ENCODE measurements at places on chromosomes 2 and 18.

GRCh38 chr2:170742896-170743529 is 27.2 kb upstream of the ERICH2 start:
- DNase-seq: no peak

DNA sequence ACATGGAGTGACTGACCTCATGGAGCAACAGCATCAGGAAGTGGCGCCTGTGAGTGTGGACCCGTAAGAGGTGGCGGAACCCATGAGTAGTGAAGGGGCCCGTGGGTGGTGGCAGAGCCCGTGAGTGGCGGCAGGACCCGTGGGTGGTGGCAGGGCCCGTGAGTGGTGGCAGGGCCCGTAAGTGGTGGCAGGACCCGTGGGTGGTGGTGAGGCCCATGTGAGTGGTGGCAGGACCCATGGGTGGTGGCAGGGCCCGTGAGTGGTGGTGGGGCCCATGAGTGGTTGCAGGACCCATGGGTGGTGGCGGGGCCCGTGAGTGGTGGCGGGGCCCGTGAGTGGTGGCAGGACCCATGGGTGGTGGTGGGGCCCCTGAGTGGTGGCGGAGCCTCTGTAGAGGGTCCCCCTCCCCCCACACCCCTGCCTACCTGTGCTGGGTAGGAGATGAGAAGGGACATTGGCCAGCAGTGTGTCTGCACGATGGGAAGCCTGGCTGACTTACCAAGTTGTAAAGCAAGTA is 407.7 kb upstream of the SALL3 start:
- DNase-seq: no peak

DNA sequence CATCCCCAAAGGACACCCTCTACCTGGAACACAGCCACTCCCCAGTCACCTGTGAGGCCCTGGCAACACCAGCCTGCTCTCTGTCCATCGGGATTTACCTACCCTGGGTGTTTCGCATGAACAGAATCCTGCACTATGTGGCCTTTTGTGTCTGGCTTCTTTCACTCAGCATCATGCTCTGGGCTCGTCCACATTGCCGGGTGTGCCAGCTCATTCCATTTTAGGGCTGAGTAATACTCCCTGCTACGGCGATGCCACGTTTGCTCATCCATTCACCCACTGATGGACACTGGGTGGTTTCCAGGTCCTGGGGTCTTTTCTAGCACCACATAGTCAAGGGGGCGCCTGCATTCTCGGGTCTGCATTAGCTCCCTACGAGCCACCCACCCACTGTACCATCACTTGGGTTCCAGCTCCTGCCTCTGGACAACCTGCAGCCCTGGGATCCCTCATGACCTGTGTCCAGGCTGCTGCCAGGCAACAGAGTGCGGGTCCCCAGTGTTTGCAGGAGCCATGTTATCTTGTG is 22.0 kb downstream of the KCNF1 start:
- DNase-seq: no peak

- DNase-seq: no peak
These were observed 291.3 kb upstream of the TANK start for GRCh38 chr2:160868891-160869290.

- DNase-seq: peak; percentile 90
These were observed 10.7 kb downstream of the RBM43 start for GRCh38 chr2:151251012-151251411.

DNA sequence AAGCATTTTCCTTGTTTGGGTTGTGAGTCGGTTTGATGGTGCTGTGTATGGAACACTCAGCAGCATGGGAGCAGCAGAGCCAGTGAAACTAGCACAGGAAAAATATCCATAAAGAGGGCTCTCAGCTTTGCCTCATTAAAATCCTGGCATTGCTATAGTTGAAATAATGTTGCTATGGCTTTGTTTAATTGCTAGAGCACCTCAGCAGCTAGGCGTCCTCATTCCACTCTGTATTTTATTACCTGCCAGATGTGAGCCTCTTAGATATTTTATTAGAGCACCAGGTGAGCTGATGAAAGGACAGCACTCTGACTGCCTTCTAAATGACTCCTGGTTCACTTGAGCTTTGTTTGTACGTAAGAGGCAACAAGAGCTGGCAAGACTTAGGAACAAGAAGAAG is 232.4 kb downstream of the MTX2 start:
- no peak for DNase-seq

DNA sequence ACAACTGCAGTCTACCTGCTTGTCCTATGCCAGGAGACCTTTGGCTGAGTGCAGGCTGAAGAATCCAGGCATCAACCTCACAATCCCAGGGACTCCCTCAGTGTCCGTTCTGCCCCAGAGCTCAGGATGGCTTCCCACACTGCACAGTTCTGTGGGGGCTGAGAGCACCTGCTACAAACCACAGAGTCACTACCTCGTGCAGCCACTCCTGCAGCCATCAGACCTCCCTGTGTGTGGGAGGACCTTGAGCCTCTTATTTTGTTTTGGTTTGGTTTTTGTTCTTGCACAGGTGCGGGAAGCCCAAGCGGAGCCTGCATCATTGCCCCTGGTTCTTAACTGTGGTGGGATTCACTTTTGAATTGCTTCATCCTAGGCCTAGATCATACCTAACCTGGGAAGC is 31.0 kb downstream of the NAT8 start:
- no peak for DNase-seq

- DNase-seq: no peak
These were observed 439.1 kb downstream of the GRB14 start for GRCh38 chr2:164182116-164182627.

DNA sequence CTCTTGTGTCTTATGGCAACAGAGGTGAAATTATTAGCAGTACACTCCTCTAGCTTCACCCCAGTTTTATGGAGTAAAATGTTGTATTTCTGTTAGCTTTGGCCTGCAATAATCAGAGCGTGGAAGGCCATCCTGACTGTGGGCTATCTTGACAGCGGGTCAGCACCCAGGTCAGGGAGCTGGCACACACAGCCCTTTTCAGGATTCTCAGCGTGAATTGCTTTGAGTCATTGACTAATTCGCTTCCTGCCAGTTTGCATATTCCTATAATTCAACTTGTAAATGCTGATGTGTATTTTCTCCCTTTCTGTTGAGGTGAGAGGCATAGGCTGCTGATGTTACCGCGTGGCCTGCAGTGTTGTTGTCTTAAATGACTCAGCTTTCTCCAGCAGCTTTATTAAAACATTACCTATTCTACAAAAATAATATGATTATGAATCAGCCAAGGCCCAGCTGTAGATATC is 109.6 kb upstream of the EML6 start:
- peak; percentile 70 for DNase-seq

DNA sequence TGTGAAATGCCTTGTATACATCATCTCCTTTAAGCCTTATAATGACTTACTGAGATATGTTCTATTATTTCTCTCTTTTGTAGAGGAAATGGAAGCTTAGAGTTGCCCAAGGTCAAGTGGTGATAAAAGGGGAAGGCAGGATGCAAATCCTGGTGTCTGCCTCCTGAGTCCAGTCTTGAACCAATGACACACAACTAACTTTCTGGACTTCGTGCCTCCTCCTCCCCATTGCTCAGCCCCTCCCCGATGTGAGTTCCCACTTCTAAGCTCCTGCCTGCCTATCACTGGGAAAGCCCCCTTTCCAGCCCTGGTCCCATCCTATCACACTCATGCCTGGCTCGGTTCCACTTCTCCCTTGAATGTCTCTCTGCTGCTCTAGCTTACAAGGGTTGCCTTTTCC is 6.9 kb upstream of the CTIF start:
- no peak for DNase-seq

- peak; percentile 54 for DNase-seq
These were observed 19.6 kb upstream of the RPIA start for GRCh38 chr2:88671786-88672427.

GRCh38 chr2:240518981-240519380 is 38.8 kb downstream of the ANKMY1 start:
- no peak for DNase-seq

GRCh38 chr2:71923143-71923525 is 224.5 kb downstream of the CYP26B1 start:
- peak; percentile 96 for DNase-seq

GRCh38 chr2:110873056-110873502 is 140.7 kb downstream of the ACOXL start:
- DNase-seq: no peak

DNA sequence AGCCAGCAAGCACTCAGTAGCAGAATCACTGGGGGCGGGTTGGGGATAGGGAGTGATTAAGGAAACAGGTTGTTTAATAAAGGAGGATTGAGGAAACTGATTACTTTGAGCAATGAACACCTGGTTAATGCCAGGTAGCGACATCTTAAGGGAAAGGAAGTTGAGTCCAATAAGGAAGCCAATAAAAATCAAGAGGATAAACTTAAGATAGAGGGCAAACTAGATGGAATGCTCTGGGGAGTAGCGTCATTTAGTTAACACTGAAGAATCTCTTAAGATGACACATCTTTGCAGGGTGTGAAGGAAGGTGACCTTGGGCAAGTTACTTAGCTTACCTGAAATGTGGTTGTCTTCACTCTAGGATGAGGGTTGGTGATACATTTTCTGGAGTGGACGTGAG is 242.7 kb downstream of the PRKCE start:
- no peak for DNase-seq

DNA sequence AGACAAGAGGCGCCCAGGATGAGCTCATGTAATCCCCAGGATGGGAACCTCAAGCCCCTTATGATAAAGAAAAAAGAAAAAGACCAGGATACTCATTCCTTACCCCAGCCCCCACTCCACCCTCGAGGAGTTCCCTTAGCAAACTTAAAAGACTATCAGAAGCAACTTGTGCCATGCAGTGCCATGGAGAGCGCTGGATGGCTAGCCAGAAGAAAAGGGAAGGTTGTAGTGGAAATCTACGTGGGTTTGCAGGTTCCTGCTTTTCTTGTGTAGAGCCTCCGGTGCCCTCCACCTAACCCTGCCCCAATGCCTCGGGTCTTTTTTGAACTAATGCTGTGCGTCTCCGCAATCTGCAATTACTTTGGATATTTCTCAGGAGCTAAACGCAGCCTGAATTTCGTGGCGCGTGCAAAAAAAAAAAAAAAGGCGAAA is 16.2 kb upstream of the BCL11A start:
- no peak for DNase-seq

DNA sequence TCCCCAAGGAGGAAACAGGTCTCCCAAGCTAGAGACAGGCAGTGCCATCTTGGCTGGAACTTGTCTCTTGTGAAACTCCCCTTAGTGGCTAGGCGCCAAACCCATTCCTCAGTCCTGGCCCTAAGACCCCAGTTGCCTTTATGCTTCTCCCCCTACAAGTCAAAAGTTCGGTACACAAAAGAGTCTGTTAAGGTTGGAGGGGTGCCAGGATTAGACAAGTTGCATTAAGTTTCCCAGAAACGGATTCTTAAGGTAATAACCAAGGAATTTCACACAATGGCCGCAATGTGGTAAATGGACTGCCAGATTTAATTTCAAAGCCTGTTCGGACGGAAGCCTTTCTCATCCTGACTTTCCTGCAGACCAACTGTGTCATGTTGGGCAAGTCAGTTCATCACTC is 80.7 kb downstream of the CCBE1 start:
- peak; percentile 63 for DNase-seq

DNA sequence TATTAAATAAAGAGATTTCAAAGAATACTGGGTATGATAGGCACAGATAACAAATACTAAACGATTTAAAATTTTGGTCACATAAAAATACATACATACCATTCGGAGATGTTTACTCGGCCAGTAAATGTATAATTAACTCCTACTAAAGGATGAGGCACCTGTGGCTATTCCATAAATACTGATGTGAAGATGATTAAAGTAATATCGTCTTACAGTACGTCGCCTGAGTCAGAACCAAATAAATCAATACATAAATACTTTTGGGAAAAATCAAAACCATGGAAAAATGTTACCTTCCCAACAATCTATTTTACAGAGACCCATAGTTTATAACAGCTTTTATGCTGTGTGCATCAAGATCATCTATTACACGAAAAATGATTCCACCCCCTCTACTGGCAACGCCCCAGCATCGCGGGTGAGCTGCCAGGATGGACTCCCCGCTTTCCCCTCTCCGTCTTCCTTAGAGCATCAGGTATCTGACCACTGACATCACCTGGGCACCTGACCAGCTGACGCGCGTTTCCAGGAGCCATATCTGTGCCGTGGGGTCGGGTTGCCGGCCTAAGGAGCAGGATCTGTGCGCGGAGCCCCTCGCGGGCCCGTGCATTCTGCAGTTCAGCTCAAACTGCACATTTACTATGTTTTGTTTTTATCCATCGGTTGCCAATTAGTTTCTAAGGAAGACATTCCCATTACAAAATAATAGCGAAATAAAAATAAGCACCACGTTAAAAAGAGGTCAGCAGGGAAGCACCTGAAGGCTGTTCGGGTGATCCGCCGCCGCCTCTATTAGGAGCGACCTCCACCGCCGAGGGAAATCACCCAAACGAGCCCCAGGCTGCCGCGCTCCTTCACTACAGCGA is 901 bp downstream of the ICA1L start:
- DNase-seq: peak; percentile 57

DNA sequence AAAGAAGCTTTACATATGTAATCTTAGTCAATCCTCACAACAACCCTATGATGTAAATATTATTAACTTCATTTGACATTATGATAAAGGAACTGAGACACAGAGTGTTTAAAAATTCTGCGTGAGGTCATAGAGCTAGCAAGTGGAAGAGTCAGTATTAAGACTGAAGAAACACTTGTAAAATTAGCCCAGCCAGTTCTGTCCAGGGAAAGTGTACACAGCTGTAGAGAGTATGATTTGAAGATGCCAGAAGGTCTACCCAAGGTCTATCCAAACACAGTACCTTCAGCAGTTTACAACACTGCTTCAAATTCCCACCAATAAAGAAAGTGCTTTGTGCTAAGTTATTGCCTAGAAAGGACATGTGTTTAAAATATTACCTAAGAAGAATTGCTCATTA is 51.7 kb upstream of the ITPRID2 start:
- DNase-seq: no peak

DNA sequence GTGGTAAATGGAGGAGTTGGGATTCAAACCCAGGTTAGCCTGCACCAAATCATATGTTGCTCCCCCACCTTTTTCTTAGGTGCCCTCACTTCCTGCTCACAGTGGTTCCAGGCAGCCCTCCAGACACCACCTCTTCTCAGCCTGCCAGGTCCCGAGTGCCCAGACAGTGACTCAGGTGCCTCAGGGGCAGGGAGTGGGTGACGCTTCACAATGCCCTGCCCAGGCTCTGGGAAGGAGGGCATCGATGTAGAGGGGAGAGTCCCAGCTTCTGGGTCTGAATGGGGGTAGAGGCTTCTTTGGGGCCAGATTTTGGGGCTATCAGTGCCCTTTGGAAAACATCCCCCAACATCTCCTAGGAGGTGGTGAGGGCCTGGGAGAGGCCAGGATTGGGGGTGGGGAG is 5.2 kb upstream of the DNAJB2 start:
- no peak for DNase-seq

DNA sequence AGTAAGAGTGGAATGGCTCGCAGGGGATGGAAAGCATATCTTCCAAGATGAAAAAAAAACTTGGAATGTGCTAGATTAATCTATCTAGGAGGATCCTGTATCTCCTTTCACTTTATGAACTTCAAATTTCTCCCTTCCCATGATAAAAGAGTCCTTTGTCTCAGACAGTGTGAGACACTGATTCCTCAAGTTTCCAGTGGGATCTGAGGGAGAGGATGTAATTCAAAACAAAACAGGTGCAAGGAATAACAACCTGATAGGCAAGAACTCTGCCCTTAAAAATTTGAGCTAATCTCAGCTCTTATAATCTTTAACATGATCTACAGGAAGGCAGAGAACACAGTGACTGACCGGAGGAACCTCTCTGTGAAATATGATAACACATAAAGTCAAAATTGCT is 162.0 kb upstream of the ZFP36L2 start:
- DNase-seq: no peak

GRCh38 chr2:177474998-177475397 is 82.4 kb downstream of the AGPS start:
- peak; percentile 76 for DNase-seq
